ENCODE measurements at places on chromosomes 13 and 19. TPM values are rescaled to one million over a fixed set of nuclear protein-coding genes. Genes with fewer than 3 reads are reported as not detected.
A peak's percentile ranks its signal among the peaks of the same experiment; 100 is the strongest.

DNA sequence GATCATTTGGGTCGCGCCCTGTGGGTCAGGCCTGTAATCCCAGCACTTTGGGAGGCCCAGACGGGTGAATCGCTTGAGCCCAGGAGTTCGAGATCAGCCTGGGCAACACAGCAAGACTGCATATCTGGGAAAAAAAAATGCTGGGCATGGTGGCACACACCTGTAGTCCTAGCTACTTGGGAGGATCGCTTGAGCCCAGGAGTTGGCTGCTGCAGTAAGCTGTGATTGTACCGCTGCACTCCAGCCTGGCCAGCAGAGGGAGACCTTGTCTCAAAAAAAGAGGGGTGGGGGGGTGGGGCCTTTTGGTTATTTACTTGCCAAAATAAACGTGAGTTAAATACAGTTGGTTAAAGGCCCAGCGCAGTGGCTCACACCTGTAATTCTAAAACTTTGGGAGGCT lies 9.8 kb upstream of the ZNF544 start:
- no peak for DNase-seq

DNA sequence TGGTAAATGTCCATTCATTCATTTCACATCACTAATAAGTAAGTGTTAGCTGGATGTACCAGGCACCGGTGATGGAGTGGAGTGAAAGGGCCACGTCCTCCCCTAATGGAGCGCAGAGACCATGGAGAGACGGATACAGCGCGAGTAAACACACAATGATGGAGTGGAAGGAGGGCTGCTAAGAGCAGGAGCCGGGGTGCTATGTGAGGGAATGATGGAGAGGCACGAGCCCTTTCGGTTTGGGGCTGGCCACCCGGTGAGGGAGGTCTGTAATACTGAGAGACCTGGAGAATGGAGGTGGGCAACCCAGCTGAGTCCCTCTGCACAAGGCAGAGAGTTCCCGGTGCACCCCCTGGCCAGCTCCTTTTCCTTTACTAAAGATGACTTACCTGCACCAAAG lies 53.7 kb downstream of the PEPD start:
- DNase-seq, result no peak

- DNase-seq, result no peak
These were observed 263.4 kb upstream of the ZNF507 start for GRCh38 chr19:32082028-32082427.

- DNase-seq, result no peak
These were observed 8.9 kb upstream of the TPM4 start for GRCh38 chr19:16067205-16067938.

GRCh38 chr19:7418596-7418995 lies 69.9 kb downstream of the ARHGEF18 start:
- no peak for DNase-seq

Gene DLL3
- total RNA-seq, result 17.9 TPM

- no peak for DNase-seq
These were observed 91.0 kb upstream of the MAB21L1 start for GRCh38 chr13:35567406-35567980.

Gene ADGRE3
- not detected for total RNA-seq

Gene GTPBP3
- total RNA-seq, result 57.8 TPM

- DNase-seq, result no peak
These were observed 2.2 kb downstream of the GPR32 start for GRCh38 chr19:50772476-50772875.

- DNase-seq, result no peak
These were observed 41.2 kb downstream of the NFIX start for GRCh38 chr19:13036366-13036976.

Gene BEST2
- not detected for total RNA-seq

Gene SWSAP1
- total RNA-seq, result 3.5 TPM

DNA sequence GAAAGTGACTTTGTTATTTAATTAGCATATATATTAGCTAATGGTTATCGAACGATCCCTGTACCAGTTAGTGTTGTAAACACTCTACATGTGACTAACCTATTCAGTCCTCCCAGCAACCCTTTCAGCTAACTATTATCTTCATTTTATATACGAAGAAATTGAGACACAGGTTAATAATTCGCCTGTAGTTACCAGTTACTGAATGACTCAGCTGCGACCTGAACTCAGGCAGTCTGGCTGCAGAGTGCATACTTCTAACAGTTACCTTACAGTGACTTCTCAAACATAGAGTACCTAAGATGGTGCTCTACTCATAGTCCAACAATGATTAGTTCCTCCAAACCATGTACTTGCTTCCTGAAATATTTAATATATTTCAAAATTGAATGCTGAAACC lies 117.7 kb downstream of the FNDC3A start:
- no peak for DNase-seq

Gene AMER2
- 4.1 TPM for total RNA-seq

DNA sequence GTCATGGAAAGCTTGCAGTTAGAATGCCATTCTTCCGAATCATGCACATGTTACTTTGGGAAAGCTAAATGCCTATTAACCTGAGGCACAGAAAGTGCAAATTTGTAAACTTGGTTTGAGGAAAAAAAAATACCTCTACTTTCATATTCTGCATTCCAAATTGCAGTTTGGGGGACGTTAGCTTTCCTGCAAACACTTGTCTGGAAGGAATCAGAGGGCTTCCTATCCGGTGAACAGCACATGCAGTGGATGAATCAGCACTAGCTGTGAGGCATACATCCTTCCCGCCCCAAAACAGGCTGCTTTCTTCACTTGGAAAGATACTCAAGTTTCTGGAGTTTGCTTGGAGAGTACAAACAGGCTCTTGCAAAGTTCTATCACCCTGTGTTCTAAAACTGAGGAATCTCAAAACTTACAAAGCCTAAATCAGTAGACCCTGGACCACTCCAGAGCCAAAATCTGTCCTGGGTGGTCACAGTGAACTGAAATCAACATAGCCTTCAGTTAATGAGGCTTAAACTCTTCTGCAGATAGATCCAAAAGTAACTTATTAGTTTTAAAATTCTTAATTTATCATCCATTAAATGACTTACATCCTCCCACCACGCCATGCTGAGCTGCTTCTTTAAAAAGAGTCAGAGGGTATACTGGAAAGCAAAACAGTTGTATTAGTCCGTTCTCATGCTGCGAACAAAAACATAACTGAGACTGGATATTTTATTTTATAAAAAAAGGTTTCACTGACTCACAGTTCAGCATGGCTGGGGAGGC lies 802.3 kb upstream of the ARGLU1 start:
- DNase-seq, result no peak

Gene PSG7
- not detected for total RNA-seq

Gene CAMSAP3
- 13.7 TPM for total RNA-seq

DNA sequence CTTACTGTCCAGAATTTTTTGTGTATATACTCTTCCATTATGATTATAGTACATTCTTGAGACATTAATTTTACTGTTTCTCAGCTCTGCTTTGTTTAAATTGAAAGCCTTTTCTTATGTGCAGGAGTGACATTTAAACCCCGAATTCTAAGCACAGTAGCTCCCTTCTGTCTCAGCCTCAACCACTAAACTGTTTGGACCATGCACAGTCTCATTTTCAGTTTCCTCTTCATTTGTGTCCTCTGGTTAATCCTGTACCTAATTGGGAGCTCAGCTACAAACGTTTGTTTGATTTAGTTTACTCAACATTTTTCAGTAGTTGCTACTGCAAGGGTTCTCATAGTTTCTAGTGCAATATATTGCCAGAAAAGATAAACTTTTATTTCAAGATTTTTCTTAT lies 206.3 kb downstream of the SLITRK5 start:
- DNase-seq, result no peak

DNA sequence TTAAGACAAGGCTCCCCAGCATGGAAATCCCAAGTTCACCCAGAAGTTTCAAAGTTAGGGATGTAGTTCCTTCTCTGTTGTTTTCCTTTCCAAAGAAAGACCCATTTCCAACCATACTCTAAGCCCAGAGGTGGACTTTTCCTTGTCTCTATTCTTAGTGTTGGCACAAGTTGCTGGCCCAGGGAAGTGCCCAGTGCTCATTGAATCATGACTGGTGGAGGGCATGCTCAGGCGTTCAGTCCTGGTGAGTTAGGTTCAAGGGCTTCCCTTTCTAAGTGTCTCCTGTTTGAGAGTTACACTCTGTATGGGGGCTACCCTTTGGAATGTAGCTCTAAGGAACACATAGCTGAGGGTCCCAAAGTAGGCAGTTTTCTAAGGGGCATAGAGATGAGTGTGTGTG lies 389.5 kb downstream of the KCNRG start:
- DNase-seq, result no peak

GRCh38 chr13:109743706-109744453 lies 42.5 kb downstream of the IRS2 start:
- no peak for DNase-seq

DNA sequence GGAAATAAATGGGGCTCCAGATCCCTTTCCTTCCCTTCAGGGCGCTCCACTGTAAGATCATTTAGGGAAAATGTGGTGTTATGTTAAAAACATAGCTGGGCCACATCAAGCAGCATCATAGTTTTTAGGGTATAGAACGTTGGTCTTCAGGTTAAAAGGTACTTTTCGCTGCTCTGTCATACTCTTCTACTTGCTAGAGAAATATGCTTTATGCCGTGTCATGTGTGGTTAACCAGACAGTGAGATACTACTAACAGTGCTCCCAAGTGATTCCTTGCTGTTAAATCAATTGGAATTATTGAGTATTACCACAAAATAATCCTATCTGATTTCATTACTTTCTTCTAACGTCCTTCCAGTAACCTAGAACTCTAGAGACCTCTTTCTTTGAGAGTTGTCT lies 1.1 kb upstream of the NDFIP2 start:
- DNase-seq, result no peak

Gene CCL25
- not detected for total RNA-seq

Gene ZNF563
- total RNA-seq, result 2.4 TPM

GRCh38 chr13:46593398-46593797 lies 40.4 kb downstream of the LRCH1 start:
- no peak for DNase-seq

GRCh38 chr19:49570138-49570856 lies 10.1 kb downstream of the NOSIP start:
- DNase-seq, result peak; percentile 62

DNA sequence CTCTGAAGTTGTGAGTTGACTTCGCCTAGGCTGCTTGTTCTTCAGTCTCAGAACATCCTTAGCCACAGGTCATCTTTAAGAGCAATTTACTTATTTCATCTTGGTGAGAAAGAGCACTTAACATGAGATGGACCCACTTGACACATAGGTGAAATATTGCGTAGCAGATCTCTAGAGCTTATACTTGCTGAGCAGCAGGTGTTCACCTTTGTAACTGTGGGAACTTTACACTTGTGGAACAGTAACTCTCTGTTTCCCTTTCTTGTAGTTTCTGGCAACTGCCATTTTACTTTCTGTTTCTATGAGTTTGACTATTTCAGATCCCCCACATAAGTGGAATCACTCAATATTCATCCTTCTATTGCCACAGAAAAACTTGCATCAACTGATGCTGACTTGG lies 95.7 kb downstream of the SLC10A2 start:
- no peak for DNase-seq

Gene PCDH9
- total RNA-seq, result 7.3 TPM

Gene ELF1
- total RNA-seq, result 18.0 TPM

DNA sequence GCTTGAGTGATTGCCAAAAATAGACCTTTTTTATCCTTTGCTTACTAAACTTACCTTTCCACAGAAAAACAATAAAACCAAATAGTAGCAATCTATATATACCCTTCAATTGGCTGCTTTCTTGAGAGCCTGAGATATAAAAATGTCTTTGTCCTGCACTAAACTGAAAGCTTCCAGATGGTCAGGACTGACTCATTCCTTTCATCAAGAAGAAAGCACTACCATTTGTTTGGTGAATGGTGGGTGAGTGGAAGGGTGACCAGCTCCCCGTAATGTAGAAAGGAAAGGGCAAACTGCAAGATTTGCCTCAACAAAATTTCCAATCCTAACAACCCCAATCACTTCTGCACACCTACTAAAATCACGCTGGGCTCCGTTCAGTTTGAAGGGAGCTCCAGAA lies 67.8 kb downstream of the SACS start:
- DNase-seq, result no peak

DNA sequence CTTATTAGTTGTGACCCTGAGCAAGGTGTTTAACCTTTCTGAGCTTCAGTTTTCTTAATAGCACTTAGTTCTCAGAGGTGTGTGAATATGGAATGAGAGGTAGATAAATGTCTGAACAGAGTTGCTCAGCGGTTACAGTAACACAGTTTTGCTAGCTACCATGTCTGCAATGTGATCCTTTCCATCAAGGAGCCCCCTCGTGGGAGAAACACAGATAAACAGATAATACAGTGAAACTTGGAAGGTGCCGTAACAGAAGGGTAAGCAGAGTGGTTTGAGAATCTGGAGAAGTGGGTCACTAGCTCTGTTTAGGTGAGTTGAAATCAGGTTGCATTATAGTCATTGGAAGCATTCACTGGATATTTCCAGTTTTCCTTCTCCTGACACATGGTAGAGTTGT lies 38.9 kb downstream of the IRS2 start:
- no peak for DNase-seq

DNA sequence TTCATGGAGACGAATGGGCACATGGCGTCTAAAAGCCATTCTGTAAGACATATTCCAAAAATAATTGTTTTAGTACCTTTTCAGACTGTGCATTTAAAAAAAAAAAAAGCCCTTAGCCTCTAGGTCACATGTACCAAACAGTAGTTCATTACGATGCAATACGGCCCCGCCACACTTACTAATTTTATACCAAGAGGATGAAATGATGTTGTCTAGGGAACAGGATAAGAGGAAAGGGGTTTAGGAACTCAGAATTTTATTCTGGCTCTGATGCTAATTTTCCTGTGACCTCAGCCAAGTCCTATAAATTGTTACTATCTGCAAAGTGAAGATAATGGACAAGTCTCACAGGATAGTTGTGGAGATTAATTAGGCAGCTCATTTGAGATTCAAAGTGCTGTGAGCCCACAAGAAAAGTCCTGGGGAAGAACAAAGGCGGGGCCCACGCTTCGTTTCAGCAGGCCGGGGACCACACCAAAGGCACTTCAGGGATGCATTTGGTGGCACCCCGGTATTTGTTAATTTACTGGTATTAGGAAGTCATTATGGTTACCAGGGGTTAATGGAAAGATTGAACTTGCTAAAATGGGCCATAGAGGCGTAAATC lies 511.1 kb downstream of the IRS2 start:
- DNase-seq, result no peak

DNA sequence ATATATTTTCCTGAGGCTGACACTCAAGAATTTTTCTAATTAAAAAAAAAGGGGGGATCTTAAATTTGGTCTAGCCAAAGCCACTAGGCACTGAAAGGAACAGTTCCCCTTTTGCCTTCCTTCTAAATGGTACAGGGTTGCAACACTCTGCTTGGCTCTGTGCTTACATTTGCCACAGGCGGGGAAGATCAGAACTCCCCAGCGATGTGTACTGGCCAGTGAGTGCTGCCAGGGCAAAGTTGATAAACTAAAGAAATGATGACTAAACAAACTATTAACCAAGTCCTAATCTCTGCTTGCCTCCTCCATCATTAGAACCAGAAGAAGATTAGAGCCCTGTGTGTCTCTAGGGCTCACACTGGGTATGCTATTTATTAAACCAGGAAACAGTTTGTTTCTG lies 75.3 kb upstream of the SCEL start:
- no peak for DNase-seq

- DNase-seq, result no peak
These were observed 2.6 kb downstream of the DNAJB1 start for GRCh38 chr19:14515501-14516047.
